ENCODE measurements at places on chromosomes 1 and 21. TPM values are rescaled to one million over a fixed set of nuclear protein-coding genes. Genes with fewer than 3 reads are reported as not detected.

The ZBTB8B gene
- not detected for total RNA-seq

DNA sequence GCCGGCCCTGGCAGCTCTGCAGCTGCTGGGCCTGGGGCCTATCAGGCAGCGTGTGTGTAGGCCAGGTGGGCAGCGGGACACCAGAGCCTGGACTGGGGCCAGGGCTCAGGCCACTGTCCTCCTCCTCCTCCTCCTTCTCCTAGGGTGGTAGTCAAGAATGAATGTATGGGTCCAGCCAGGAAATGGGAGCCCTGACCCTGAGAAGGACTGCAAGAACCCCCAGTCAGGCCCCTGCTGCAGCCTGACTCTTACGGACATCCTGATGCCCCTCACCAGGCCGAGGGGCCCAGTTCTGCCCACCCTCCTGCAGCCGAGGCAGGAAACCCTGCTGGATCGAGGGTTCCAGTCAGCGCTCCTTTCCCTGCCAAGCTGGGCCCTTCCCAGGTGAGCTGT is 3.5 kb downstream of the SLFNL1 start:
- no peak for DNase-seq

GRCh38 chr1:157968508-157968907 is 24.9 kb upstream of the KIRREL1 start:
- no peak for DNase-seq

The SH2D5 gene
- total RNA-seq: 0.34 TPM

The C4BPA gene
- total RNA-seq: not detected

DNA sequence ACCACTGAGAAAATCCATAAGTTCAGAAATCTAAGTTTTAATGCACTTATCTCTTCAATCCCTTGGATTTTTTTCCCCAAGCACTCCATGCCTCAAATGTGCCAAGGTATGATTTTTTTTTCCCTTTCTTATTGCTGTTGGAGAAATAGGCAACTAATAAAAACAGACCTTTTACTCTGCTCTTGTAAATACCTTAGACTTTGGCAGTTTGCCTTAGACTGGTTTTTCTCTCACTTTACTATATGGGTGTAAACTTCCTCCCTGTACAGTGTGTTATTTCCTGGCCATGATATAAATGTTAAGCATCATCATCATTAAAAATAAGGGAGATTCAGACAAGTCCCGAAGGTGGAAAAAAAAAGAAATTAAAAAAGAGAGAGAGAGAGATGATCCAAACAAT is 65.7 kb downstream of the LRRC8C start:
- no peak for DNase-seq
